ENCODE measurements at places on chromosomes 4 and X.

- peak; percentile 90 for DNase-seq
These were observed at the start of gene LEF1 for GRCh38 chr4:108168671-108169523. TSS of gene LEF1 (minus strand) at chr4:108168932. CDS start at chr4:108167767, 1,165 bp downstream.

DNA sequence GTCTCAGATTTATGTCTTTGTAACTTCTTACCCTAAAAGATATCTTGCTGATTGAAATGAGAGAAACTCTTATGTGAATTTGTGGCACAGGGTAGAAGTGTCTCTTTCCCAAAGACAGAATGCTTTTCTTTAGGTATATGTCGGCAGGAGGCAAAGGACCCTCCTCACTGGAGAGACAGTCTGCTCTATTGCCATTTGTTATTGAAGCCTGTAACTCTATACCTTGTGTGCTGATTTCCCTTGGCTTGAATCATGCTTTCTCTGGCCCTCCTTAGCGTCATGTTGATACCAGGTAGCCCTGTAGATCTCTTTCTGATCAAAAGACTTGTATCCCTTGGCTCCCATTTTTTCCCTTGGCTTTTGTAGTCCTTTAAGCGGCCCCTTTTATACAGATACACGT, 284.3 kb downstream of the CXXC4 start:
- DNase-seq, result no peak

GRCh38 chr4:178894126-178894525, 1451.9 kb upstream of the AGA start:
- no peak for DNase-seq

DNA sequence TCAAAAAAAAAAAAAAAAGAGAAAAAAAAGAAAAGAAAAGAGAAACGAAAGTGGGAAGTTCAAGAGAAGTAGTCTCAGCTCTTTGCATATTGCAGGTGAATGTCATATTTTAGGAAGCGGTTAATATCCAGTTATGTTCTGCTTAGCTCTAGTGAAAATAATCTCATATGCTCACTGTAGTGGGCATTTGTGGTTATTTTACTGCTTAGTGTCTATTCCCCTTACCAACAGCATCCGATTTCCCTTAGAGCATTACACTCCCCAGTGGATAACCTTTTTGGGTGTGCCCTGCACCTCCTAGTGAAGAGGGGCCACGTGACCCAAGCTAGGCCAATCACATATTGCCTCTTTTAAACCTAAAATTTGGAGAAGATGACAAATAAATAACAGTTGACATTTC, 111.2 kb upstream of the ZNF827 start:
- peak; percentile 32 for DNase-seq

GRCh38 chr4:176636292-176636691, 156.4 kb downstream of the VEGFC start:
- no peak for DNase-seq

- DNase-seq, result no peak
These were observed 40.5 kb downstream of the CEP44 start for GRCh38 chr4:174324236-174324635.

DNA sequence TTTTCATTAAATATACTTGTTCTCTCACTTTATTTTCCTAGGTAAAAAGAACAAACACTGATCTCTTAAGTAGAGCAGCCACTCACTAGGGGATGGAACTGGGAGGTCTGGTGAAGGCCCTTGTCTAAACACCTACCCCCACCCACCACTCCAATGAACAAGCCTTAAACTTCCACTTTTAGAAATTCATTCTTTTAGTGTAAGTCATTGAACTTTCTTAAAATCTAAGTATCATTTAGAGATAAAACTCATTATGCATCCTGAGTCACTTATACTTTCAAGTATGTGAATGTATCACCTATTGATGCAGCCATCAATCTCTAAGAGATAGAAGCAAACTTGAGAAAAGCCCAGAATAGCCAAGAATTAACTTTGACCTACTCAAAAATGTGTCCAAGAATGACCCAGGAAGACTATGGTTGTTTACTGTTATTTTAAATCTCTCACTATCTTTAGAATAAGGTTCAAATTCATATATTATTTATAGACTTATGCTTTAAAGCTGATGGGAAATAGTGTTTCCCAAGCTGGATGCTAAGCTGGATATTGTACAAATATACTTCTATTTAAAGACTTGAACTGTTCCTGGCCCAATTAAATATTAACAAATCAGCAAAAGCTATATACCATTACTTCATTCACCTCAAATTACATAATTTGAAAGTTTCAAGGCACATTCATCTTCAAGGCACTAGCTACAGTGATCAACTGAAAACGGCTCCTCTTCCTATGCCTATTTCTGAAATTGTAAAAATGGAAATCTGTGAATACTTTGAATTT, 49.5 kb downstream of the CAMK2D start:
- DNase-seq, result no peak

- no peak for DNase-seq
These were observed 480.1 kb downstream of the SPRY1 start for GRCh38 chr4:123876671-123877101.

DNA sequence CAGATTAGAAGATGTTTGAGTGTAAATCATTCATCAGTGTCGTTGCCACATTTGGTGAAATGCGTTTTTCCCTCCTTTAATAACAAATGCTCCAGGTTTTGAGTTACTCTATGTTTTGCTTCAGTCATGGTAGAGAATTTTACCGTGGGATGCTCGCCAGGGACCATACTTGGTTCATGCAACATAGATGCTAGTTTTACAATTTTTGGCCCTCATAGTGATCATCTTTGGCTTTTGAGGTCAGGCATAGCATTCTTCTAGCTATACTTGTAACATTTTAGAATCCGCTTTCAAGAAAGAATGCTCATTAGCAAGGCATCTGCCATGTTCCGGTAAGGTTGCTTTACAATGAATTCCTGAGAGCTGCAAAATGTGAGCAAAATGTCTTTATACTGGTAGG, 147.2 kb downstream of the SPCS3 start:
- DNase-seq, result no peak

DNA sequence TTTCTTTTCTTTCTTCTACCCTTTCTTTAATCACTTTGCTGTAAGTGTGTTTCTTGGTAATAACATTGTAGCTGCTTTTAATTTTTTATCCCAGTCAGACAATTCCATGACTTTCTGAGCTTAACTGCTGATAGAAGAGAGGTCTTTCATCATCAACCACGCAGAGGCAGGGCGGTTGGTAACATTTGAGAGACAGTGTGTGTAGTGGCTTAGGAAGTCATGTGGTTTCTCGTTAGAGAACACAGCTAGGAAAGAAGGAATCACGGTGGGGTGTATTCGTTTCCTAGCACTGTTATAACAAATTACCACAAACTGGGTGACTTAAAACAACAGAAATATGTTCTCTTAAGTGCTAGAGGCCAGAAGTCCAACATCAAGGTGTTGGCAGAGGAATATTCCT, 11.5 kb downstream of the PRPS2 start:
- no peak for DNase-seq

- no peak for DNase-seq
These were observed 10.0 kb downstream of the TMEM156 start for GRCh38 chr4:39022241-39022640.

GRCh38 chr4:6112606-6113290, 87.6 kb downstream of the JAKMIP1 start:
- DNase-seq, result no peak

DNA sequence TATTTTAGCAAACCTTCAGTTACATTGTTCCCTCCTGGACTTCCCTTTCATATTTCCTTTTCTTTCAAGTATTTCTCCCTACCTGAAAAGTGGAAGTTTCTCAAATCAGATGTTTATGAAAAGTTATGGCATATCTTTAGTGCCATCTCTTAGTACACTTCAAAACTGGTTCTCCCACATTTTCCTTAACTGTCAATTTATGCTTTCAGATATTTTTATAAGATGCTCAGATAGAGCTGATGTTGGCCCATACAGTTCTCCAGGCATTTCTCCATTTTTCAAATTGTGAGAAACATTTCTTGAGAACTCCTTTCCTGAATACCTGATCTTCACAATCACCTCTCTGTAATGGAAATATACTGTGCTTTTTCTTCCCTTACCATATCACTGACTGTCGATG, 32.5 kb upstream of the AP1AR start:
- DNase-seq, result no peak

- DNase-seq, result no peak
These were observed 442.2 kb downstream of the PABPC4L start for GRCh38 chr4:133759428-133759827.

GRCh38 chr4:188778905-188779304, 639.7 kb downstream of the TRIML1 start:
- no peak for DNase-seq

GRCh38 chr4:113540859-113541258, 220.7 kb downstream of the CAMK2D start:
- no peak for DNase-seq

DNA sequence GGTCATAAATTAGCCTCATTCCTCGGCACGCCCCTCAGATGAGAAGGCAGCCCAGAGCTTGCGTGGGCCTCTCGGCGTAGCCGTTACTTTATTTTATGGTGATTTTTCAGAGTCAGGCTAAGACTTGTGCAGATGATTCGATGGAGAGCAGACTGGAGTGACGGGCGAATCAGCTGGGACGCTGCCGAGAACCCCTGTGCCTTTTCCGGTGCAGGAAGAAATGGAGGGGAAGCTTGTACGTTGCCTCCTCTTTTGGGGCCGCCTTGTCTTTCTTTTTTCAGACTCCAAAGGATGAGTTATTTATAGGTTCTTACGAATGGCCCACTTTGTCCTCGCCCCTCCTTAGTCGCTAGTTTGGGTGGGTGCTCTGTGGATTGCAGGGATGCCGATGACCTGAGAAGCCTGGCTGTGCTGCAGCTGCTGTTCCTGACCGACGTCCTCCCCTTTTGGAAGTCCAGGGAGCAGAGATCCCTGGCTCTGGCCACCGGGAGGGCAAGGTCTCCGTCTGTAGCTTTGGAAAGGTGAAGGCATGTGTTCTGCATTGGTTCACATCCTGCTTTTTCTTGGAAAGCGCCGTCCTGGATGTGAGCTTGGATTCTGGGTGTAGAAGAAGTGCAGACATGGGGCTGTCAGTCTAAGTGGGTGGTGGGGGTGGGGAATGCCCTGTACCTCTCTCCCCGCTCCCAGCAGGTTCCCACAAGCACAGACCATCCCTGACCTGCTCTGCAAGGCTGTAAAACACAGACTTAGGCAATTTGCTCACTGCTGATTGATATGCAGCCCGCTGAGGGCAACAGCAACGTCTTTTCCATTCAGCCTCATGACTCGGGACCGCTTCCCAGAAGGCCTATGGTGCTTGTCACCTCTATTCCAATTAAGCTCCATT, 9.3 kb downstream of the SORCS2 start:
- no peak for DNase-seq

DNA sequence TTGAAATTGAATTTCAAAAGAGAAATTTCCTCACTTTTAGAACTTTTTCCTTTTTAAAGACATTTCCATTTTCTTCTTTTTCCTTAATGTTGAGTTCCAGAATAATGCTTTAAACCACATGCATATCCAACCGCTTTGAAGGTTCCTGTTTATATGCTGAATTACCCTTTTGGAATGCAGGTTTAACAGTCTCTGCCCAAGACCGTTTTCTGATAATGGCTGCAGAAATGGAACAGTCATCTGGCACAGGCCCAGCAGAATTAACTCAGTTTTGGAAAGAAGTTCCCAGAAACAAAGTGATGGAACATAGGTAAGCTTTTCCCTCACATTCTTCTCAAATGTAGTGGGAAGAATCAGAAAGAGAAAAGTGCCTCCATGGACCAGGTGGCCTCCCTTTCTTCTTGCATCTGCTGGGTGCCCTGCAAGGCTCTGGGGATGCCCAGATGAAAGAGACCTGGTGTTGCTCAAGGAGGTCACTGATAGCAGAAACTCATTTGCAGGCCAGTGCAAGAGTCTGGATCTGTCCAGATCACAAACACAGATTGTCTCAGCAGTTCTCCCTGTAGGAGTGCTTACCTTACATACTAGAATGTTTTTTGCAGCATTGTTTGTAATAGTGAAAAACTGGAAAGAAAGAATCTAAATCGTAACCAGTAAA, 42.9 kb downstream of the MOSPD2 start:
- no peak for DNase-seq

- DNase-seq, result no peak
These were observed 341.4 kb downstream of the DHRSX start for GRCh38 chrX:2159393-2159792.

DNA sequence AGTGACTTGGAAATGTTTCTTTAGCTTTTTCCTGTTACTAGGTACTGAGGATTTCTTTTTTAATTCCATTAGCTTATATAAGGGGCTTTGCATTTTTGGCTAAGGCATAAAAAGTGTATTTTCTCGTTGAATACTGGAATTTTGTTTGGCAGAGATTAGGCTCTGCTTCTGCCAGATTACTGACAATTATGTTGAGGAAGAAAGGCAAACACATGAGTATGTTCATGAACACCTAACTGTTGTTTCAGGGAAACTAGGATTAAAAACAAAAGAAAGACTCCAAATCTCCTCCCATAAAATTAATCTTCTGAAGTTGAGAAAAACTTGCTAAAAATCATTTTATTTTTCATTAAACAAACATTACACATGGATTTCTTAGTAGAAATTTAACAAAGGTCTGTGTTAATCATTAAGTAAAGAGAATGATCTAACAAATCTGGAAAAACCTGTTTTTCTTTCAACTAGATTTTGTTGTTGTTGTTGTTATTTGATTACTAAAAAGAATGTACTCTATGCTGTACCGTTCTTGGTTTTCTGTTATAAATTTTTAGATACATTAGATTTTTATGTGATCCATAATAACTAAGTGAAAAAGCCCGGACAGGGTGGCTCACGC, 43.3 kb upstream of the STAG2 start:
- no peak for DNase-seq

DNA sequence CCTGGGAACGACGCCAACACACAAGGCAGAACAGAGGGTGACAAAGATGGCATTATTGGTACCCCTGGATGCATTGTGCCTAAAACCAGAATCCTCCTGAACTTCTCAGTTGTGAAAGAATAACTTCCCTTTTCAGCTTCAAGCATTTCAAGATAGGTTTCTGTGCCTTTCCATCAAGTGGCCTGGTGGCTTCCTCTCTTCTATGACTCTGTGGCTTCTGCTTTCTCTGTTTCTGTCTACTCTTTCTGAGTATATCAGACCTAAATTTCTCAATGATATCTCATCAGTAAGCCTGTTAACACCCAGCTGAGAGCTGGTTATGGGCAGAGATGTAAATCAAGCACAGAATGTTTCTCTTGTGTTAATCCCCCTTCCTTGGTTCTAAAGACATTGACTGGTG, 21.4 kb upstream of the FAM9B start:
- DNase-seq, result no peak

DNA sequence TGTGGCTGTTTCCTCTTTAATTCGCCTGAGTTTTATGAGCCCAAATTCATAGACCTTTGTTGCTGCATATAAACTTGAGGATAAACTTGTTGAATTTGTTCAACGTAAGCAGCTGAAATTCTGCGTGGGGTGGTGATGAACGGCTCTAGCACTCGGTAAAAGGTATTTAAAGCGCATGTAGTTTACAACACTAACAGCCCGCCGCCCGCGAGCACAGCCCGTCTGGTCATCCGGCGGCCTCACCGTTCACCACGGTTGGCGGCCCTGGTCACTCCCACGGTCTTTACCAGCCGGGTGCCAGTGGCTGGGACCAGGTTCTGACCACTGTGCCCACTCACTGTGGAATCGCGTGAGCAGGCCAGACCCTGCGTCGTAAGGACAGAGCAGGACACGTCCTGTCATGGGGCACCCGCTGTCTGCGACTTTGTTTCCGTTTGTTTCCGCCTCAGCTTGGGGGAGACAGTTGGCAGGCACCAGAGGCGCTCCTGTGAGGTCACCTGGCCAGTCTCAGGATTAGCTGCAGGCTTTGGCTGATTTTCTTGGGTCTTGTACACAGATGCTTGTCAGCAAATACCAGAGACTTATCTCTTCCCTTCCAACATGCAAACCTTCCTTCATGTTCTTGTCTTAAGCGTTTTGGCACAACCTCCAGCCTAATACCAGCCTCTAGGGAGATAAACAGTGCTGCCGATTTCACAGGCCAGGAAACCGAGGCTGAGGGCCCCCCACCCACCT, 36.8 kb upstream of the SPON2 start:
- DNase-seq, result no peak

- peak; percentile 76 for DNase-seq
These were observed 44.9 kb upstream of the PDLIM5 start for GRCh38 chr4:94406668-94407437.
